Activated T-helper 1 cell treated with anti-CD3 and anti-CD28 coated beads, Interleukin-12 subunit alpha, Interleukin-12 subunit beta, Interleukin-2, Interleukin-4 antibody, amounts not matched to agents 30 ng/mL and 10 ng/mL and 1 ng/mL, durations not matched to agents 14 hours and 24 hours and 36 hours (primary cell): ENCODE measurements at places on chromosomes 5 and 9. TPM values are rescaled to one million over a fixed set of nuclear protein-coding genes. Genes with fewer than 3 reads are reported as not detected.

OR1B1 gene
- total RNA-seq: not detected in 2 replicates

GPR21 gene
- total RNA-seq: 0.54 and 0.88 TPM in 2 replicates

CDKN2B-AS1 gene
- 1.2 and 1.4 TPM in 2 replicates for total RNA-seq

PAEP gene
- not detected in 2 replicates for total RNA-seq

DOCK8 gene
- total RNA-seq: 120 and 122 TPM in 2 replicates
